ENCODE measurements at places on chromosomes 2 and 18. TPM values are rescaled to one million over a fixed set of nuclear protein-coding genes. Genes with fewer than 3 reads are reported as not detected.

TTN gene
- total RNA-seq, result 1.7 TPM

- no peak for DNase-seq
Measured at GRCh38 chr2:46127176-46127575, 170.0 kb upstream of the EPAS1 start.

WBP1 gene
- 48.4 TPM for total RNA-seq

DNA sequence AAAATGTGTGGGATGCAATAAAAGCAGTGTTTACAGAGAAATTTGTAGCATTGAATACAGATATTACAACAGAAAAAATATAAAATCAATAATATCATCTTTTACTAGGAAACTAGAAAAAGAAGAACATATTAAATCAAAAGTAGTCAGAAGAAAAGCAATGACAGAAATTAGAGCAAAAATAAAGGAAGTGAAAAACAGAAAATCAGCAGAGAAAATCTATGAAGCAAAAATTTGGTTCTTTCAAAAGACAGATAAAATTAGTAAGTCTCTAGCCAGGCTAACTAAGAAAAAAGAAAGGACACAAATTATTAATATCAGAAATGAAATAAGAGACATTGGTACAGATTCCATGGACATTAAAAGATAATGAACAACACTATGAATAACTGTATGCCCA, 212.0 kb upstream of the MGAT5 start:
- no peak for DNase-seq

GRCh38 chr2:24830351-24830750, 37.1 kb downstream of the CENPO start:
- DNase-seq, result no peak

- DNase-seq, result no peak
Measured at GRCh38 chr2:223008162-223008561, 43.8 kb upstream of the KCNE4 start.

DNA sequence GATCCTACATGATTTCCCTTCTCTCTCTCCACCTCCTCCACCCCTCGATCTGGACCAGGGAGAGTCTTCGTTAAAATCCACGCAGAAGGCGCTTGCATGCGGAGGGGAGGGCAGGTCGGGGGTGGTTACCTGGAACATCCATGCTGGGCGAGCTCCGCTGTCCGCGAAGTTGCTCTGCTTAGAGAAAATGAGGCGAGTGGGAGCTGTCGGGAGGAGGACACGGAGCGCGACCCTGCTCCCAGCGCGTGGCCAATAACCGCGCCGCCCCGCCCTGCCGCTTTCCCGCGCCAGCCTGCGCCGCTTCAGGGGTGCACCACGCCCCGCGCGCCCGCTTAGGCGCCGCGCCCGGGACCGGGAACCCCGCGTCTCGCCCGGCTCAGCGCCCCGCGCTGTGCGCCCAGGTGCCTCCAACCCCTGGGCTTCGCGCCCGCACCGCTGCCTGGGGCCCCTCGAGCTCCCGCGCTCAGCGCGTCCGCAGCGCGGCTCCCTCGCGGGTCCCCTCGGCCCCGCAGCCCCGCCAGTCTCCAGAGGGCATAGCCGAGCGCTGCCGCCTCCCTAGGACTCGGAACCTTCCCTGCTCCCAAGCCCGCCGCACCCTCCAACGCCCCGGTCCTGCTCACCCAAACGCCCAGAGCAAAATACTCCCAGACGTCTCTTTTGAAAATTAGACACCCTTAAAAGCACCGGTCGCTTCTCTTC, 636 bp downstream of the CBLN2 start:
- no peak for DNase-seq

DNA sequence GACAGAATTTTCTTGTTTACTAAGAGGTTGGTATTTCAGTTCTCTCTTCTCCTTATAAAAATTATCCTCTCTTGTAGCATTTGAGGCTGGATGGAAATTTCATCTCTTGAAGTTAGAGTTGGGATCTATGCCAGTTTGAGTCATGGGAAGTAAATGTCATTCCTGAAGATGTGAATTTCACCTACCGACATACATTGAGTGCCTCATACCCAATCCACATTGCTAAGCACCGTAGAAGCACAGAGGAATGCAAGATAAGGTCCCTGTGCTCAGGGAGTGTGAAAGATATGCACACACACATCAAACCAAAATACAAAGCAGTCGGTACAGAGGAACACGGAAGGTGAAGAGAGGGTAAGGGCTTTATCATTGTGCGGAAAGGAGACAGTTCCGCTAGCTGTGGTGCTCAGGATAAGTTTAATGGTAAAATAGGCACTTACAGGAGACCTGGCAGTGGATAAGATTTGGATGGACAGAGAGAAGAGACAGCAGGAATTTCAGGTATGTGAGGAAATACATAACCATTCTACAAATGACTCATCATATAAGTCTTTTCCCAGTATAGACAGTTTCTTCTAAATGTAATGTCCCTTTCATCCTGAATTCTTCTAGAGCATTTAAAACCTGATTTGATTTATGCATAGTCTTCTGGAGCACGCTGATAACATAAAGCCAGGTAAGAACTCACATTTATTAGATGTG, 205.3 kb upstream of the ST6GAL2 start:
- no peak for DNase-seq

DNA sequence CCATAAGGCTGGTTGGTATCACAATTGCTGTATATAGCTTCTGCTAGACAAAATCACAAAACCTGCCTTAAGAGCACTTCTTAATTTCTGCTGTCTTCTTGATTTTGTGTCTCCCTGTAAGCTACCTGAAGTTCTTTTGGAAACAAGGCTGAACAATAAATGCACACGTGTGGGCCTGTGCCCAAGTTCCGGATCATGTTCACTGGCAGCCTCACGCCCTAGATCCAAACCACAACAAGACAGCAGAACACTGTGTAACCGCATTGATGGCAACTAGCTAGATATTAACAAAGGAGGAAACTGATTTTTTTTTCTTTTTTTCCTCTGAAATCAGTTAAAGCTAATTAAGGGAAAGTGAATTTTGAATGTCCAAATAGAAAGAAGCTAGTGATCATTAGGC, 81.5 kb upstream of the LYPD6B start:
- no peak for DNase-seq

DNA sequence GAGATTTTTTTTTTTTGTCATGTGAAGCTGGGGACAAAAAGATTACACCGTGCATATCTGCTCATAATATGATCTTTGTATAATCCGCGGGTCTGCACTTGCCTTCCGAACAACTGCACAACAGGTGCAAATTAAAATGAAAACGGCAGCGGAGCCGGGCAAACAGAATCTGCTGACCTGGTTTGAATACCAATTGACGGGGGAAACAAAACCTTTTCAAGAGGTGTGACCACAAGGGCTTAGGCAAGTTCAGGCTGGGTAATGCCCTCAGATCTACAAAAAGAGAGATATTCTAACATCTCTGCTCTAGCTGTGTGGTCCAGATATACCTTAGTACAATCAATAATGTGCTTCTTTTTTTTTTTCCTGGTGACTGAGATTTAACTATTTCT, 88.5 kb downstream of the ZEB2 start:
- DNase-seq, result no peak

GRCh38 chr2:24507549-24507948, 16.5 kb downstream of the NCOA1 start:
- DNase-seq, result no peak

AOX1 gene
- 5.7 TPM for total RNA-seq

DNA sequence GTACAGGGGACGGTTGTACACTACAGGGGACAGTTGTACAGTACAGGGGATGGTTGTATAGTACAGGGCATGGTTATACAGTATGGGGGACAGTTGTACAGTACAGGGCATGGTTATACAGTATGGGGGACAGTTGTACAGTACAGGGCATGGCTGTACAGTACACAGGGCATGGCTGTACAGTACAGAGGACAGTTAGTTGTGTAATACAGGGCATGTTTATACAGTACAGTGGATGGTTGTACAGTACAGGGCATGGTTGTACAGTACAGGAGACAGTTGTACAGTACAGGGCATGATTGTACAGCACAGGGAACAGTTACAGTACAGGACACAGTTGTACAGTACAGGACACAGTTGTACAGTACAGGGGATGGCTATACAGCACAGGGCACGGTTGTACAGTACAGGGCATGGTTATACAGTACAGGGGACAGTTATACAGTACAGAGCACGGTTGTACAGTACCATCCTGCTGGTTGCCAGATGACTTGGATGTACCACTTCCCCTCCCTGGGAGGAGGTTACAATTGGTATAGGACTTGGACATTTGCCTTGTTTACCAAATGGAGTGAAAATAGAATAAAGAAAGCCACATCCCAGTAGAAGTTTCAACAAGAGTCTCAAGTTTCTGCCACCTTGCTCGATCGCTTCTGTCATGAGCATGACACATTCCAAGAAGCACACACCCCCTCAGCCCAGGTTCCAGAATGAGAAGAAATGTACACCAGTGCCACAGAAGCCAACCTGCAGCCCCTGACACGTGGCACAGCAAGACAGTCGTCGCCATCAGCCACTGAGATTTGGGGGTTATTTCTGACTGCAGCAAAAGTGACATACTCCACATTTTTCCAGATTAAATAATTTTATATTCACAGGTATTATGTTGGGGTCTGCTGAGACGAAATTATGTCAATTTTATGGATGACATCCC, 16.0 kb downstream of the CYRIA start:
- DNase-seq, result no peak

GATA6 gene
- 57.8 TPM for total RNA-seq

GLI2 gene
- total RNA-seq, result 1.4 TPM

- DNase-seq, result no peak
Measured at GRCh38 chr2:181602017-181602416, 54.9 kb downstream of the CERKL start.

- DNase-seq, result no peak
Measured at GRCh38 chr2:173288561-173288960, 66.1 kb upstream of the CDCA7 start.

MYOM1 gene
- total RNA-seq, result 9.6 TPM

KIF5C gene
- 1.4 TPM for total RNA-seq

DNA sequence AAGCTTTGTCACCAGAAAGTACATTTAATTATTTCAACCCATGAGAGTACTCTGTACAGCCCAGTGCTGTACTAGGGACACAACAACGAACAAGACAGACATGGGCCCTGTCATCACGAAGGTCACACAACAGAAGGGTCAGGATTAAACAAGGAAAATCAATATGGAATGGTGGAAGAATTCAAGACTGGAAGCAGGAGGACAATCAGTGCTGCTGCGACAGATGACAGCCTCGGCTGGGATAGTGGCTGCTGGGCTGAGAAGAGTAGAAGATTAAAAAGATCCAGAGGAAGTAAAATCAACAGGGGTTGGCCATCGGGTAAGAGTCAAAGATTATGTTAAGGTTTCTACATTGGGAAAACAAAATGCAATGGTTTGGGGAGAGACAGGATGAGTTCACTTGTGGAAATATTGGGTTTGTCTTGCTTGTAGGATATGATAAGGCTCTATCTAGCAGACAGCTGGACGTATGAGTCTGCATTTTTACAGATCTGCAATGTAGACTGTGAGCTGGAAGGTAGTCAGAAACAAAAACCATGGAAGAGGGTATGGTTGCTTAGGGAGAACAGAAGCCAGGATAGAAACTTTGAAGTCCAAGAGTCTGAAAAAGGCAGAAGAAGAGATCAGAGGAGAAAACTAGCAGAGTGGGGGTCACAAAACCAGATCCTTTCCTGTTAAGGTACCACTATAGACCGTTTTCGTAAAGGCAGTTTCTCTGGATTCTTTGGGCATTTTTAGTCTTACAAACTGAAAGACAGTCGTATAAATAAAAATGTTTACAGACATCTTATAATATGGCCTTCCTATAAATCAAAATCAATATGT, 84.1 kb downstream of the PRELID3A start:
- no peak for DNase-seq

DNA sequence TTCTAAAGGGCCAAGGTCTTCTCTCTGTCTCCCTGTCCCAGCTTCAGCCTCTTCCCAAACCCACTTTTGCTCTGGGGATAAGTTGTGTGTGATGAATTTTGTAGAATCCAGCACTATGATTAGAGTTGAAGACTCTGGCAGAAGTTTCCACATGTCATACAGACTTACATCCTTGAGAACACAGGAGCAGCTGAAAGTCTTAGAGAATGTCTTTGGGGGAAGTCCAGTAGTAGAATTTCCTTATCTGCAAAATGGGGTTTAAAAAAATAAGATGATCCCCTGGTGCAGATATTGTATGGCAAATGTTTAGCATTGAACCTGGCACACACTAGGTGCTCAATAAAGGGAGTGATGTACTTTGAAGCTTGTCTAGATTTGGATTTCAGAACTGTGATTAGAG, 65.2 kb downstream of the TMEM247 start:
- no peak for DNase-seq

GRCh38 chr2:239035997-239036731, 188.3 kb downstream of the TWIST2 start:
- no peak for DNase-seq

FKBP1B gene
- total RNA-seq, result 22.3 TPM

NPPC gene
- not detected for total RNA-seq

MREG gene
- 8.9 TPM for total RNA-seq

RAPGEF4 gene
- 1.2 TPM for total RNA-seq

IL1F10 gene
- not detected for total RNA-seq

- no peak for DNase-seq
Measured at GRCh38 chr2:206989311-206989710, 50.0 kb downstream of the CPO start.

DNA sequence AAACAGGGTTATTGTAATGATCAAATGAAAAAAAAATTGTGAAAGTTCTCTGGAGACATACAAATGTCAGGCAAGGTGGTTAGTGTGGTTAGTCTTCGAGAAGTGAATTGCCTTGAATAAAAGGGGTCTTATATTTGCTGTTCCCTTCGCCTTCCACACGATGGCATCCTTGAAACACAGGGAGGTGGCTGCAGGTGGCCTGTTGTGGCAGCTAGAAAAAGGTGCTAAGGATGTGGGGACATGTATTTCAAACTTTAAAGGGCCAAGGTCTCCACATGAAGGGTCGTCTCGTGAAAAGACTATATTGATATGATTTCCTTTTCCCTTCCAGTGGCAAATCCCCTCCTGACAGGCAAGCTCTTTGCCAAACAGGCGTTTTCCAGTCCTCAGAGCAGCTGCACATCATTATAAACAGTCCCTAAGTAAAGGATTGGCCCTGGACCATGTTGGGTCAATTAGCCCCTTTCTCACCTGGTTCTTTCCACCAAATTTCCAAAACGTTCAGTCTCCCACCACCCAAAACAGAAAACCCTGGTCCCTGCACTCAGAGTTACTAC, 68.5 kb downstream of the COPS8 start:
- no peak for DNase-seq

GRCh38 chr2:81895620-81896250, 1591.2 kb upstream of the LRRTM1 start:
- DNase-seq, result no peak

- DNase-seq, result no peak
Measured at GRCh38 chr2:164881524-164881923, 39.9 kb upstream of the COBLL1 start.

MRPL30 gene
- total RNA-seq, result 23.5 TPM

DNA sequence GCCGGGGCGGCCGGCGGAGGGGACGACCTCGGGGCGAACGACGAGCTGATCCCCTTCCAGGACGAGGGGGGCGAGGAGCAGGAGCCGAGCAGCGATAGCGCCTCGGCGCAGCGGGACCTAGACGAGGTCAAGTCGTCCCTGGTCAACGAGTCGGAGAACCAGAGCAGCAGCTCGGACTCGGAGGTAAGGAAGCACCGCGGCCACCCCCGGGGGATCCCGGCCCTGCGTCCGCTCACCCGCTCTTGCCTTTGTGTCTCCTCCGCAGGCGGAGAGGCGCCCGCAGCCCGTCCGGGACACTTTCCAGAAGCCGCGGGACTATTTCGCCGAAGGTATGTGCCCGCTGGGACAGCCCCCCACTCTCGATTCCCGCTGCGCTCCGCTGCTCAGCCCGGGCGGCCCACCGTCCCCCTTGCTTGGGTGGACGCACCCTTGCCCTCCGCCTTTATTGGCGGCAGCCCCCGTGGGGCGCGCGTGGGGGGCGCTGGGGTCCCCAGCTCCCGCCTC, 611 bp downstream of the TCF7L1 start:
- DNase-seq, result no peak
